ENCODE measurements at places on chromosomes 11 and 22.

DNA sequence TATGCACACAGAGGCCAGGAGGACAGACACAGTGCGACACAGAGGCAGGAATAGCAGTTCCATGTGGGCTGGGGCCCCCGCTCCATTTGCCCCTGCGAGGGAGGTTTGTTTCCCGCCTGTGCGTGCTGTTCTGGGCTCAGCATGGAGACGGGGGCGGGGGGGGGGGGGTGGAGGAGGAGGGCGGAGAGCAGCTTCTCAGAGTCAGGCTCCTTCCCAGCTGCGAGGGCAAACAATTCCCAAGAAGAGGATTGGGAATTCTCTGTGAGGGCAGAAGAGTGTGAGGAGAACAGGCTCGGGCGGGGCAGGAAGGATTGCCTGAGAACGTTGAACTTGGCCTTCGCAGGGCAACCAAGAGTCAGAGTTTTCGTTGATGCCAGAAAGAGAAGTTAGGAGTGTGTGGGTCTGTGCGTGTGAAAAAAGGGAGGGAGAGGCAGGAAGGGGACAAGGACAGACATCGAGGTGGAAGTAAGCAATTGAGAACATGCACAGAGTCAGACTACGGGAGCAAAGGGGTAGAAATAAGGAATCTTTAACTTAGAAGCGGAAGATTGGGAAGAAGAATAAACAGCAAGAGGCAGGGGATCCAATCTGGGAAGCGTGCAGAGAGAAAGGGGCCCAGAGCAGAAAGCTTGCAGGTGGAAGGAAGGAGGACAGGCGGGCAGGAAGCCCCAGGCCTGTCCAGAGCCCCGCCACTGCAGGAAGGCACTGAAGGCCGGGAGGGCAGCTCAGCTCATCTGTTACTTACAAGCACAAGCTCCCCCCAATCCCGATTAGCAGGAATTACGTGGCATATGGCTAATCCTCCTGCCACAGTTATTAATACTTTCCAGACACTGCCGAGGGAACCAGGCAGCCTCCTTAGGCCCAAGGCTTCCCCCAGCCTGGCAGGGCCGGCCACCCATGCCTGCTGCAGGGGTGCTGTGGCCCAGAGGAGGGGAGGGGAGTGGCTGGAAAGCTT is 15.6 kb upstream of the JAM3 start:
- no peak for DNase-seq

DNA sequence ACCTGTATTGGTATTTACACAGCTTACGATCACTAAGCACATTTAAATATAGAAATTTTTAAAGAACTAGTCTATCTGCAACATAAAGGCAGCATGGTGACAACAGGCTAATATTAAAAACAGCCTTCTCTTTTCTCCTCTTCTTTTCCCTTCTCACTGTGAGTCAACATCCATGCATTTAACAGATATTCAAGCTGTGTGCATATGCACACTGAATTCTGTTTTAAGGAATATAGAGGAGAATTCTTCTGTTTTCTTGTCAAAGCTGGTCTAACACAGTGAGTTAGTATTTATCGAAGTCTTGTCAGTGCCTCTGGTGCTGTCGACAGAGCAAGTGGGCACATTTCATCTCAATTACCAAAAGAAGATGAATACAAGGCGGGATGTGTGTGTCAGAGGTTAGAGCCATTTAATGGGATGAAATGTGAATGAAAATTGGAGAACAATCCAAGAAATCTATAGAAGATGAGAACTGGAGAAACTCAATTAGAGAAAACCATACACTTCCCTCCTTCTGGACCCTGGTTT is 282.3 kb downstream of the FAT3 start:
- DNase-seq = no peak

GRCh38 chr11:44518968-44519550 is 46.4 kb upstream of the CD82 start:
- DNase-seq = no peak

GRCh38 chr11:130243816-130244215 is 70.9 kb downstream of the ZBTB44 start:
- DNase-seq = no peak

DNA sequence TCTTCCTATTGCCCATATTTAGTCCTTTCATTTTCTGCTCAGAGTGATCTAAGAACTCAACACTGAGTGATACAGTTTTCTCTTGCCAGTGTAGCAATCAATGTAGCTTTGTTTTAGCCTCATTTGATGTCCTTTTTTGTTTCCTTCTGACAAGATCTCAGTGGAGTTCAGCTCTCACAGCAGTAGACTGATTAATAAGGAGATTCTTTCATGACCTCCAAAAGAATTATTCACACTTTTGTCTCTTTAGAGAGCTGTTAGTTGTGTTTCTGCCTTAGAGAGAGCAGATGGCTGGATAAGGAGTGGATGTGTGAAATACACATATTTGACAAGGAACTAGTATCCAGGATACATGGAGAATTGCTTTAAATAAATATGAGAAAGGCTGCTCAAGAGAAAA is 6.6 kb upstream of the TMEM225 start:
- DNase-seq = no peak

- DNase-seq = no peak
Measured at GRCh38 chr22:43720716-43721115, 91.4 kb downstream of the EFCAB6 start.

GRCh38 chr11:104705490-104706190 is 192.6 kb downstream of the CASP12 start:
- no peak for DNase-seq

DNA sequence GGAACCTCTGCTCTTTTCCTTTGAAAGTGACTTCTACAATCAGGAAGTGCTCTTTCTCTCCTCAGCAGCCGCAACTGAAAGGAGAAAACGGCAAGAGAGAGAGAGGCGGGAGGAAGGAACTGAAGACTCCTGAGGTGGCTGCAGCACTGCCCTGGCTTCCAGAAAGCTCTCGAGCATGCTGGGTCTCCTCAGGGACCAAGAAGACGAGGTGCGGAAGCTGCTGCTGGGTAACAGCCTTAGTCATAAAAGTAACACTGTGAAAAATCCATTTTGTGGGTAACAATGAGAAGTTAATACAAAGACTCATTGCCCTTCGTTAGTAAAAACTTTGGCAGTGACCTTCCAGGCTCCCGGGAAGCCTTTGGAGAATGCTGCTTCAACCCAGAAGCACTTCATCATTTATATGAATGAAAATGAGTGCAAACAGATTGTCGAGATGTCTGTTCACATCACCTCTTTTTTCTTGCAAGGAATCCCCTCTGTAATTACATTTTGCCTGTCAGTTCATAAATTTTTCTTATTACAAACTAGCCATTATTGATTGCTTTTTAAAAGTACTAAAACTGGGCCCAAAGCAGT is 473.4 kb downstream of the SOX6 start:
- DNase-seq = no peak

DNA sequence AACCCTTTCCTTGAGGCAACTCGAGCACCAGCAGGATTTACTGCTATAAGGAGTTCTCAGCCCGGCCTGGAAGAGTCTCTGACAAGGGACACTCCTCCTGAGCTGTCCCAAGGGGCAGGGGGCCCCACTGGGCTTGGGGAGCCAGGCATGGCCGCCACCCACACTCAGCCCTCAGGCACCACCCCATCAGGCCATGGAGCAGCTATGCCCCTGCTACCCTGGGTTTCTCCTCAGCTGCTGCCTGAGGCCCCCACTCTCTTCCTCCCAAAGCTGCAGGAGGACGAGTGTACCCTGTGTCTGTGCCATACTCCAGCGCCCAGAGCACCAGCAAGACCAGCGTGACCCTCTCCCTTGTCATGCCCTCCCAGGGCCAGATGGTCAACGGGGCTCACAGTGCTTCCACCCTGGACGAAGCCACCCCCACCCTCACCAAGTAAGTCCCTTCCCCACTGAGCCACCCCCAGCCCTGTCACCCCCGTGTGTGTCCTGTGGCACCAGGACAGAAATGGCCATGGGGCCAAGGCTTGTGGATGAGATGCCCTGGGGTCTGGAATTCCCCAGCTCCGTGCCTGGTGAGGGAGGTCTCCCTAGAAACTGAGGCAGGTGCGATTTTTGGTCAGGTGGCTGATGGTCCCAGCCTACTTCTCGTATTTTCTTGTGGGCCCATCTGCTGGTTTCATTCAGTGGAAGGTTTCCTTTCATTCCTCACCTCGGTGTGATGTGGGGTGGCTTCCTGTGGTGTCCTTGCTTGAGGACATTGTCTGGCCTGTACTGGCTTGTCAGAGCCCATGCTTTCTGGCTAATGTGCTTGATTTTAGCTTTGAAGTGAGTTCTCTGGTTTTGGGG is 28.4 kb downstream of the TAB1 start:
- no peak for DNase-seq

- no peak for DNase-seq
Measured at GRCh38 chr22:49452362-49452946, 375.2 kb downstream of the BRD1 start.

GRCh38 chr11:123778511-123778910 is 24.2 kb upstream of the OR6X1 start:
- no peak for DNase-seq

DNA sequence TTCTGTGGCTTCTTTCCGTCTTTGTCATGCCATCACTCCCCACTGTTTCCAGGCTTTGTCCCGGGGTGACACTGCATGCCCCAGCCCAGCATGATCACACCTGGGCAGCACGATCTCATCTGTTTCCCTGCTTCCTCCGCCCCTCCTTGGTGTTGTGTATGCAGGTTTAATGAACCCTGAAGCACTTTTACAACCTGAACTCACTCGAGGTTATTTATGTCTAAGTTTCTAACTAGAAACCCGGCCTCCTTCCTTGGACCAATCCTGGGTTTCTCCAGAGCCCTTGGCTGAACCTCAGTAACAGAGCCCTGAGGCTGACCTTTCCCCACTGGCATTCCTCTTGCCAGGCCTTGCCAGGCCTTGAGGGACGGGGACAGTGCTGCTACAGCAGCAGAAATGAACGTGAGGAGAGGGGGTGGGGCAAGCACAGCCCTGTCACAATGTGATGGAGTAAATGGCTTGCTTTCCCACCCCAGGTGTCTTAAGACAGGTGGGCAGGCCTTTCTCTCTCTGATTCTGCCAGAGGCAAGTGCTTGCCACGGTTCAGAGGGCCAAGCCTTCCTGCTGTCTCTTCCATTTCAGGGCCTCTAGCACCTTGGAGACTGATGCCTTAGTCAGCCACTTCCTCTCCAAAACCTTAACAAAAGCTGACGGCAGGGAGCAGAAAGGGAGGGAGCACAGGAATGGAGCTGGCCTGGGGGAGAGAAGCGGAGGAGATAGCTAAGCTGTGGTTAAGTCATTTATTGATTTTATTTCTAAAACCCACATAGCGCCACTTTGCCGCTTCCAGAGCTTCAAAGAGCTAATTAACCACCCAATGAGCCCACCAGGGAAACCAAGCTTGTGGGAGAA is 3.1 kb upstream of the PYGM start:
- no peak for DNase-seq

DNA sequence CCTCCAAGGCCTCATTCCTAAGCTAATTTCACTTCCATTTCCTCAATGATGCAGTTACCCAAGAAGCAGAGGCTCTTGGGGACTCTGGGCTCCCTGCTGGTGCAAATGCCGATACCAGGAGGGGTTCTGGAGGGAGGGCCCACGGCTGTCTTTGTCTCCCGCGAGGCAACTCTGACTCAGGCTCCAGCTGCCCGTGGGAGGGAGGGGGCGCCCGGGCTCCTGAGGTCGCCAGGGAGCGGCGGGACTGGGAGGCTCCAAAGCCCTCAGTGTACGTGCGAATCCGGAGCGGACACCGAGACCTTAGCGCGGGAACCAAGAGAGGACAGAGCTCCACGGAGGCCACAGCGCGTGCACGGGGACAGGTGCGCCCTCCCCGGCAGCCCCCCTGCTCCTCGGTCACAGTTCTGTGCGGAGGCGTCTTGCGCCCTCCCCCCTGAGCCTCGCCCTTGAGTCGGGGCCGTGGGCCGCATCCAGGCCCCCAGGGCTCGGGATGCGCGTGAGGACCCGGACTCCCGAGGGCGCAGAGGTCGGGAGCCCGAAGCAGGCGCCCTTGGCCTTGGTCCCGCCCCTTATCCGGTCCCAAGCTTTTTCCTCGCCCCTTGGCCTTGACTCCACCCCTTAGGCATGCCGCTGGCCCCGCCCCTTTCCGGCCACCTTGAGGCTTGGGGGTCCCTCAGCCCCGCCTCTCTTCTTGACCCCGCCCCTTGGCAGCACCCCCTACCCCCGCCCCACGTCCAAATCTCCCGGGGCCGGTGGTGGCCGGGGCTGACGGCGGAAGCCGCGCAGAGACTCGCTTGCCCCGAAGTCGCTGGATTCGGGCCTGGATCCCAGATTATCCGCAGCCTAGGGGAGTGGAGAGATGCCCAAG is 4.7 kb upstream of the SHISA8 start:
- DNase-seq = no peak

DNA sequence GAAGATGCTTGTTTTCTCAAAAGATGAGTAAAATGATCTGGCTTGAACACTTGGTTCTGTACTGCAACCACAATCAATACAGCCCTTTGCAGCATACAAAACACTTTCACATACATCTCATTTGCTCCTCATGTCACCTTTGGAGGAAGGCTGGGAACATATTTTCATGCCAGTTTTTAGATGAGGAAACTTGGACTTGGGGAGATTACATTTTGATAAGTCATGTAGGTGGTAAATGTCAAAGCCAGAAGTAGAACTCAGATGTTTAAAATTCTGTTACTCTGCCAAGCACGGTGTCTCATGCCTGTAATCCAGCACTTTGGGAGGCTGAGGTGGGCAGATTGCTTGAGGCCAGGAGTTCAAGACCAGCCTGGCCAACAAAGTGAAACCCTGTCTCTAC is 121.8 kb downstream of the MICAL2 start:
- DNase-seq = no peak

DNA sequence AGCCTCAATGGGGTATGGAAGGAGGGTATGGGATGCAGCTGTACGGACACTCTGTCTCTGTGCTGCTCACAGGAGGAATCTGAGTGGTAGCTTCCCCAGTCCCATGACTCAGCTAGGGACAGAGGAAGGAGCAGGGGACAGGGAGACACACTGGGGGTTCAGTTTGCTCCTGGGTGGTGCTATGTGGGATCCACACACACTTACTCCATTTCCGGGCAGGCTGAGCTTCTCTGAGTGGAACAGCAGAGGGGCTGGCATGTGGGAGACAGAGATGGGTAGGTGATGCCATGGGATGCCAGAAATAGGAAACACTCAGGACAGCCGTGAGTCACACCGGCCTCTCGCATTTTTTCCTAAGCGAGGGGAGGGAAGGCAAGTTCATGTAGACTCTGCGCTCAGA is 59.2 kb upstream of the KIRREL3 start:
- DNase-seq = no peak

- no peak for DNase-seq
Measured at GRCh38 chr11:14835496-14836492, 56.2 kb downstream of the CYP2R1 start.

DNA sequence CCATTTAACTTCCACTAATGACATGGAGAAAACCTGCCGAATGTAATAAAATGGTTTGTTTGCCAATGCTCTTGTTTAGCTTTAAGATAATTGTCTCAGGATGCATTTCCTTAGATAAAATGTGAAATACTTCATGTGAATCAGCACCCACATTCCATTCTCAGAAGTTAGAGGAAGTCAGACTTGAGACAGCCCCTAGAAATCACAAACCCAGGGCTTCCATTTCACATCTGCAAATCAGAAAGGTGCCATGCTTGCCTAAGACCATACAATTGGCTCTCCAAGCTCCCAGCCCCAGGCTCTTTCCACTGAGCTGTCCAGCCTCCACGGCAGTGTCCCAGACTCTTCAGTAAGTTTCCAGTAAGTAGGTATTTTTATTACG is 35.6 kb upstream of the ADORA2A start:
- DNase-seq = no peak

- no peak for DNase-seq
Measured at GRCh38 chr11:104043678-104044239, 7.3 kb downstream of the DDI1 start.

All from iPS DF 19.7 (cell line).